Astrocyte (in vitro differentiated cells and primary cell): ENCODE measurements at places on chromosomes 13 and 19.

DNA sequence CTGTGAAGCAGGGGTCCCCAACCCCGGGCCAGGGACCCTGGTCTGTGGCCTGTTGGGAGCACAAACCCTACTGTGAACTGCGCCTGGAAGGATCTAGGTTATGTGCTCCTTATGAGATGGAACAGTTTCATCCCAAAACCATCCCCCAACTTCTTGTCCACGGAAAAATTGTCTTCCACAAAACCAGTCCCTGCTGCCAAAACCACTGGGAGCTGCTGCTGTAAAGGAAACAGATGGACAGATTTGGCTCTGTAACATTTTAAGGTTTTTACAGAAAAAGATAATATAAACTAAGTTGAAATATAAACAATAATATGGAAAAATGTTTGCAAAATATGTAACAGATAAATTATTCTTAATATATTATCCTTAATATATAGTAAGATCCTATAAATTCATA, 73.7 kb downstream of the COG6 start:
- peak; percentile 1 for DNase-seq

DNA sequence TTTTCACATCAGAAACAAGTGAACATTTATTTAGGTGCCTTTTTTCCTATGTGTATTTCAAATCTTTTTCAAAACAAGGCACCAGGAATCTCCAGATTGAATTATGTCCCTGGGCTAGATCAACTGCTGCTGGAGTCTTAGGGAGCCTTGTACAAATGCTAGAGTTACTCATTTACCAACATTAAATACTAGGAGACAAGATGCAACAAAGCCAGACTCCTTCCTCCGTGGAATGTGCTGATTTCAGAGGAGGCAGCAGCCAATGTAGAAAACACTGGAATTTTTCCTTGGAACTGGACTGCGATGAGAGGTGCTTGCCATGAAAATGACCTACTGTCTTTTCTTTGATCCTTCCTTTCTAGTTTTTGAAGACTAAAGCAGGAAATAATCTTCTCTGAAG, 1514.7 kb upstream of the MIR17HG start:
- no peak for DNase-seq

- DNase-seq = no peak
Measured at GRCh38 chr19:45514376-45515051, 7.2 kb downstream of the VASP start.

DNA sequence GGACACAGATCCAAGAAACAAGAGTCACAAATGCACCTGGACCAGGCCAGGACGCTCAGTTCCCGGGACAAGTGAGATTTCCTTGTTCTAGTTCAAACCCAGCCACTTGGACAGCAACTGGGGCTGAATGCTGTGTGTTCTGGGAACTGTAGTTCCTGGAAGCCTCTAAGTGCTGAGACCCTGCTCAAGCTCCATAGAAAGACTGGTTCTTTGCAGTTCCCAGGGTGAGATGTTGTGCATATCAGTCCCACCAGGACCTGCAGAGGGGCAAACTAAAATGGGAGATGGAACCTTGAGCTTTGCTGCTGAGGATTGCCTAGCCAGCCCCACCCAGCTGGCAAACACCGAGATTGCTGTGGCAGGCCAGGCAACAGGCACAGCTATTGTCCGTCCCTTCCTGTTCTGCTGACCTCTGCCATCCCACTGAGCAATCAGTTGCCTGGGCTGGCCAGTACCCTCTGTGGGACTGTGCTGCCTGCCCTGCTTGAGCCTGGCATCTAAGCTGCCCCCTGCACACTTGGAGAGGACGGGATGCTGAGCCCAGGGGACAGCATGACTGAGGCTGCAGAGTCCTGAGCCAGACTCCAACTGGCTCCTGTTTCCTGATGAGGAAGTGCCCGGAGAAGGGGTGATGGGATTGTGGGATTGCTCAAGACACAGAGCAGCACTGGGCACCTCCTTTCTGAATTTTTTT, 1.4 kb upstream of the GIPC1 start:
- no peak for DNase-seq

GRCh38 chr13:41312176-41312500, 1.1 kb downstream of the NAA16 start:
- DNase-seq = peak; percentile 23

GRCh38 chr13:113472355-113473025, 18.0 kb downstream of the DCUN1D2 start:
- no peak for DNase-seq

DNA sequence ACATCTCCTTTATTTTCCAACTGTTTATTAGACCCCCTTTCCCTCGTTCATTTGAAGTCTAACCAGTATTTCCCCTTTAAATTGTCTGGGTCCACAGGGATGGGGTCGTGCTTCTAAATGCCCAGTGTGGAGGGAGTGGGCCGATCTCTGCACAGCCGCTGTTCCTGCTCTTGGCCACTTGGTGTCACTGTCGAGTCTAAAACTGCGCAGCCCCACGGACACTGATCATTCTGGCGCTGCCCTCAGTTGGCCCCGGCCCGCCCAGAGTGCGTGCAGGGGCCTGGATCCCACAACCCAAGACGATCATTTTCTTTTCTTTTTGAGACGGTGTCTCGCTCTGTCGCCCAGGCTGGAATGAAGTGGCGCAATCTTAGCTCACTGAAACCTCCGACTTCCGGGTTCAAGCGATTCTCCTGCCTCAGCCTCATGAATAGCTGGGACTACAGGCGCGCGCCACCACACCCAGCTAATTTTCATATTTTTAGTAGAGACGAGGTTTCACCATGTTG, 12.0 kb downstream of the WDR88 start:
- DNase-seq = no peak

DNA sequence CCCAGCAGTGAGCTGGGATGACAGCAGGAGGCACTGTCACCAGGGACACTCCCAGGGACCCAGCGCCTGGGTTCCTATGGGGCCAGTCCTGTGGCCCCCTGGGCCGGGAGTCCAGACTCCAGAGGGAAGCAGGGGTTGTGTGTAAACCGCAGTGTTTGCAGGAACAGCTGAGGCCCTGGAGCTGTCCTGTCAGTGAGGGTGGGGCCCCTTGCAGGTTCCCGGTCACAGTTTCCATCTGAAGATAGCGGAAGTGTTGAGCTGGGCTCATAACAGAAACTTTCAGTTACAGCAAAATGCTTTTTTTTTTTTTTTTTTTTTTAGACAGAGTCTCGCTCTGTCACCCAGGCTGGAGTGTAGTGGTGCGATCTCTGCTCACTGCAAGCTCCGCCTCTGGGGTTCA, 17.7 kb upstream of the CSNK1G2 start:
- DNase-seq = no peak

- DNase-seq = no peak
Measured at GRCh38 chr19:3162418-3163229, 15.9 kb upstream of the S1PR4 start.

DNA sequence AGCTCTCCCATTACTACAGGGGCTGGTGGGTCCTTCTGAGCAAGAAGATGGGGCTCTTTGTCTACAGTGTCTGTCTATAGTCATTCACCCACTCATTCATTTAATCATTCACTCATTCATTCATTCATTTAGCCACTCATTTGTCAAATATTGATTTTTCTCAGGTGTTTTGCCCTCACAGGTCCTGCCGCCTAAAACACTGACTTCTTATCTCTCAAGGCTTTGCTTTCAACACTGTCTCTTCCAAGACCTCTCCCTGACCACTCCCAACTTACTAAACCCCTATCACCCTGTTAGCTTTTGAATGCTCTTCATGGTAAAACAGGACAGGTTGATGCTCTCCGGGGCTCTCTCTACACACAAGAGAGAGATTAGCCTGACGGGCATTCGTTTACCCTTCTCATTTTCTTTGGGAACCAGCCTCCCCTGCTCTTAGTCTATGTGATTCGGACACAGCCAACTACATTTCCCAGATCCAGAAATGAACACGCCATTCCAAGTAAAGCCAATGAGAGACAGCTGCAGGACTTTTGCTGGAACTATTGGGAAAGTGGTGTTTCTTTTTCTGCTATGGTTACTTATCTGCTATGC, 22.7 kb downstream of the FAM187B start:
- no peak for DNase-seq

- no peak for DNase-seq
Measured at GRCh38 chr19:34767951-34768350, 5.1 kb downstream of the ZNF599 start.

GRCh38 chr19:19513682-19514081, 1.7 kb downstream of the TSSK6 start:
- DNase-seq = no peak

DNA sequence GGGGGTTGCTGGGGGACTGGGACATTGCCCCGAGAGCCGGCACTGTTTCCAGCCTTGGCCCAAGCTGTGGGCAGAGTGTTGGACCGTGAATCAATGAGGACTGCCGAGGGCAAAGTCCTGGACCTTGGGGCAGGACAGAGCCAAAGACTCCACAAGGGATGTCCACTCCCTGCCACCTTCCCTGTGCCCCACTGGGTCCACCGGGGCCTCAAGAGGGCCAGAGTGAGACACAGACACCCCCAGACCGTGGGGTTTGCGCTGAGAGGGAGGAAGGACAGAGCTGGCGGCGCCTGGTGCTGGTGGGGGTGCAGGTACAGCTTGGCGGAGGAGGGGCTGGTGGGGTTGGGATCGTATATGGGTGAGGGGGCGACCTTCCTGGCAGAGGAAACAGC, 11.8 kb downstream of the MAST3 start:
- no peak for DNase-seq

DNA sequence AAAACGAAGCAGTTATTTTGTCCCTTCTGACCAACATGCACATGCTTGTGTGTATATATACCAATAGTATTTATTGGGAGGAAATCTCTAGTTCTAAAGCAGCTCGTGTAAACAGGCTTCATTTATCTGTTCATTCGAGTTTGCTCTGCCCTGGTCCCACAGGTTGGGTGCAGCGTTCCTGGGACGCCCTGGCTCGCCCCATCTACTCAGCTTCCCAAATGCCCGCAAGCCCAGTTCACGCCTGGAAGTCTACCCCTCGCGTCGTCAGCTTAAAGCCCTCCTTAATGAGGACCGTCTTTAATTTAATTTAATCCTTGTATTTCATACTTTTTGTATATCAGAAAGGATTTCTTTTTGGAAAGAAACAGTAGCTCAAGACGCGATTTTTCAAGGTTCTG, 604 bp downstream of the THSD1 start:
- DNase-seq = no peak

- DNase-seq = no peak
Measured at GRCh38 chr13:21673539-21673788, 2.6 kb downstream of the FGF9 start.

GRCh38 chr13:111505175-111505777, 184.8 kb downstream of the TEX29 start:
- DNase-seq = no peak

- DNase-seq = no peak
Measured at GRCh38 chr13:45728759-45729158, 26.6 kb downstream of the CBY2 start.

DNA sequence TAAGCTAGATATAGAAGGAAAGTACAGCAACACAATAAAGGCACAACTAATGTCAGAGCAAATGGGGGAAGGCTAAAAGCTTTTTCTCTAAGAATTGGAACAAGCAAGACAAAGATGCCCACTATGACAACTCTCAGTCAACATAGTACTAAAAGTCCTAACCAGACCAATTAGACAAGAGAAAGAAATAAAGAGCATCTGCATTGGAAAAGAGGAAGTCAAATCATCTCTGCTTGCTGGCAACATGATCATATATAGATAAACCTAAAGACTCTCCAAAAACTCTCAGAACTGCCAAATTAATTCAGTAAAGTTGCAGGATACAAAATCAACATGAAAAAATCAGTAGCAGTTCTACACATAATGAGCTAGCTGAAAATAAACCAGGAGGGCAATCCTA, 542.0 kb downstream of the DIAPH3 start:
- DNase-seq = no peak

GRCh38 chr13:19695428-19695827, 62.0 kb downstream of the MPHOSPH8 start:
- no peak for DNase-seq

GRCh38 chr13:98934243-98934642, 43.6 kb downstream of the DOCK9 start:
- no peak for DNase-seq

DNA sequence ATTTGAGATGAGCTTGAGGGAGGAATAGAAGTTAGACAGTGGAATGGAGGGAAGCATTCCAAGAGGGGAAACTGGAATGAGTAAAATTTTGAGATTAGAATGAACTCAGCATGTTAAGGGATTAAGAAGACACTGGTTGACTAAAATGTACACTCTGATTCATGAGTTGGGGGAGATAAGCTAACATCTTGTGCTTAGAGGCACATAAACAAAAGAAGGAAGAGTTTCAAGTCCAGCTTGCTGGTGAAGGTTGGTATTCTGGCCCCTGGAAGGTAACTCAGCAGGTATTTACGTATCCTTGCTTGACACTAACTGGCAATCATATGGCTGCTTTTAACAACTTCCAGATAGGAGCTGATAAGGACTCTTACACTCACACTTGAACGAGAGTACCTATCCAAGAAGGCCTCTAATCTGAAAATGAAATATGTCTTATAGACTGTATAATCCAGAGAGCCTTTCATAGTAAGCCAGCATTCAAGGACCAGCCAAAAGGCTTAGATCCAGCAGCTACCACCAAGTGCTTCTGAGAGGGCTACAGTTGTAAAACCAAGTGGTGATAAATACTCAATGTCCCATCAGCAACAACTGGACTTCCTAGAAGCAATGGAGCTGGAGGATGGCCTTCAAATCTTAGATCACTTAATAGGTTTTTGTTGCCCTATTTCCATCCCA, 149.7 kb upstream of the SERP2 start:
- DNase-seq = no peak

DNA sequence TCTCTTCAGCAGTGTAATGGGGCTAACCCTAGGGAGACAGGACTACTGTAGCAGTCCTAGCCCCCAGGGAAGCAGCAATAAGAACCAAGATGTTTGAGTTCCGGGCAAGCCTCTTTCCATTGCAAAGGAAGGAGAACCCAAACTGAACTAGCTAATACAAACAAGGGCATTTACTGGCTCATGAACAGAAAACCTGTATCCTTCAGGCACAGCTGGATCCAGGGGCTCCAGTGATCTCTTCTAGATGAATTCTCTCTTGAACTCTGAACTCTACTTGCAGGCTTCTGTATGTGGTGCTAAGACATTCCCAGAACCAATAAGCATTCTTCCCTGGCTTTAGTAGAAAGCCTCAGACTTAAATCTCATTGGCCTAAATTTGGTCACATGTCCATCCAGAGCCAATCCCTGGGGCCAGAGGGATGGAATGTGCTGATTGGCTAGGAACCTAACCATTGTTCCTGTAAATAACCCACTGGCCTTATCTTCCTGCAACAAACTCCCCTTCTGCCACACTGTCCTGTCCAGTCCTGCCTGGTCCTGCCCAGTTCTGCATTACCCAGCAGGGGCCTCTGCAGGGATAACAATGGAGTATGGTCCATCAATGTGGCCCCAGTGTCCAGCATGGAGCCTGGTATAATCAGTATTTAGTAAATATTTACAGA, 3.9 kb upstream of the PODNL1 start:
- DNase-seq = no peak
